Left lung (tissue), 14 donors: ENCODE measurements at places on chromosomes 2 and 18.
A peak's percentile ranks its signal among the peaks of the same experiment; 100 is the strongest.

DNA sequence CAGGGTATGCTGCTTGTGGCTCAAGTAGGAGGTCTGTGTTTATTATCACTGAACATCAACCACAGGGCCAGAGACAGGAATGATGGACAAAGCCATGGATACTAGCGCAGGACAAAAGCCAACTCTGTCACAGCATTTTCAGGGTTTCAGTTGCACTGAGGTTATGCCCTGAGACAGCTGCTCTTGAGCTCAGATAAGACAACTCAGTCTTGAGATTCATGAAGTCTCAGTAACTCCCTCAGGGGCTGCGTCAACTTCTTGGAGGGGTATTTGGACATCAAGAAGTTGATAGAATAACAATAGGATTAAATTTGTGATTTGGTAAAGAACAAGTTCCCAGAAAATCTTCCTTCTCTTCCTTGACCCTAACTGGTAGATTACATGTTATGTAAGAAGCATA is 287.0 kb upstream of the SLC14A2 start:
- no peak for DNase-seq

DNA sequence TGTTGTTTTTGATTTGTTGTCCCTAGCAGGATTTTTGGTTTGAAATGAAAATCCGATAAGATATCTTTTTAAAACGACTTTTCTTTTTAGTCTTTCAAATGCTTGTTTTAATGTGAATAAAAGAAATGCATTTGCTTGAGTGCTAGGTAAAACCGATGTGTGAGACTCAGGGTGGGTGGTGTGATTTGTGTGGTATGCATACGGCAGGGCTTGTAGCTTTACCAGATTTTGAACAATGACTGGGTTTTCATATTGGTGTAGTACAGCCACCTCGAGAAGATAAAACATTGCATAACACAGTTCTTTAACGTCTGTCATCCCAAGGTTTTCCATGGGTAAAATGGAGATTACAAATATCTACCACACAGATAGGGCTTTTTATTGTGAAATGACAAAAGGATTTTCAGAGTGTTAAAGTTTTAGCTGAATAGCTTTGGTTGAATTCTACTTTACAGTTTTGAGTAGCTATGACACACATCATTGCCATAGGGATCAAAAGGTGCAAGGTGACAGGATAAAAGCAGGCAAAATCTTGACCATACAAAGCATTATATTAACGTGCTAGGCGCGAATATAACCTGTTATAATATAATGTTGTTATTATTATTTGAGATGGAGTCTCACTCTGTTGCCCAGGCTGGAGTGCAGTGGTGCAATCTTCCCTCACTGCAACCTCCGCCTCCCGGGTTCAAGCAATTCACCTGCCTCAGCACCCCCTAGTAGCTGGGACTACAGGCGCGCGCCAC is 824 bp upstream of the ZNF638 start:
- no peak for DNase-seq

GRCh38 chr2:14996351-14997014 is 364.0 kb downstream of the LRATD1 start:
- no peak for DNase-seq

DNA sequence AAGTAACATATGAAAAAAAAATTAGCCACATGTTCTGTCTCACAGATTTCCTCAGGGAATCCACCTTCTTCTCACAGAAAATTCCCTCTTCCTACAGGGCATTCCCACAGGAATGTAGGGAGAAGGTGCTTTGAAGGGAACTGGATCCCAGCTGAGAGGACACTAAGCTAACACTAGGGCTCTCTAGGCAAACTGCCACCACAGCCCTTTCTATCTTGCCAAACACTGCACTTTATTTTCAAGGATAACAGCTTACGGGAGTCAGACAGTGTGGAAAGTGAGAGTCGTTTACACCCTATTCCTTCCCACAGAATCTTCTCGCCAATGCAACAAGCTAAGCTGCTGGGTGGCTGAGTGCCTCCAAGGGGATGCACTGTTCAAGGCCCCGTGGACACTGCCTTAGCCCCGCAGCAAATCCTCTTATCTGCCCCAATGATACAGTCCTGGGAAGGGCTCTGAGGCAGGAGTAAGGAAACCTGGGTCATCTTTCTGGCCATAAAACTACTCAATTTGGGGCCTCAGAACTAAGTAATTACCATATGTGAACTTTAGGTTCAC is 76.9 kb downstream of the CCDC93 start:
- no peak for DNase-seq

GRCh38 chr2:191343796-191344338 is 98.7 kb downstream of the MYO1B start:
- no peak for DNase-seq

DNA sequence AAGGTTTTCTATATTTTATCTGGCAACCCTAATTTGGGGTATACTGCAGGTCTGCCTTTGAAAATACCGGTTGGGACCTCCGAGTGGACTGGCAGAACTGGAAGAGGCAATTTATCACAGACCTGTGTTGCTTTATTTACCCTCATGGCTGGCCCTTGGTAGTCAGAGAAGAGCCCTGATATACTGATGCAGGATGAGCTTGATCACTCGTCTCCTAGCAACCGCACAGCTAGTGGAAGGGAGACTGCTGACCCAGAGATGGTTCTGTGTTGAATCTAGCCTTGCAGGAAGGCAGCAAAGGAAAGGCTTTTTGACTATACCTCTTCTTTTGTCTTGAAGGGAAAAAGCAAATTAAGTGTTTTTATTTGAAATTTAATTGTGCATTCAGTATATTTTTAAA is 154.7 kb downstream of the EML6 start:
- no peak for DNase-seq

DNA sequence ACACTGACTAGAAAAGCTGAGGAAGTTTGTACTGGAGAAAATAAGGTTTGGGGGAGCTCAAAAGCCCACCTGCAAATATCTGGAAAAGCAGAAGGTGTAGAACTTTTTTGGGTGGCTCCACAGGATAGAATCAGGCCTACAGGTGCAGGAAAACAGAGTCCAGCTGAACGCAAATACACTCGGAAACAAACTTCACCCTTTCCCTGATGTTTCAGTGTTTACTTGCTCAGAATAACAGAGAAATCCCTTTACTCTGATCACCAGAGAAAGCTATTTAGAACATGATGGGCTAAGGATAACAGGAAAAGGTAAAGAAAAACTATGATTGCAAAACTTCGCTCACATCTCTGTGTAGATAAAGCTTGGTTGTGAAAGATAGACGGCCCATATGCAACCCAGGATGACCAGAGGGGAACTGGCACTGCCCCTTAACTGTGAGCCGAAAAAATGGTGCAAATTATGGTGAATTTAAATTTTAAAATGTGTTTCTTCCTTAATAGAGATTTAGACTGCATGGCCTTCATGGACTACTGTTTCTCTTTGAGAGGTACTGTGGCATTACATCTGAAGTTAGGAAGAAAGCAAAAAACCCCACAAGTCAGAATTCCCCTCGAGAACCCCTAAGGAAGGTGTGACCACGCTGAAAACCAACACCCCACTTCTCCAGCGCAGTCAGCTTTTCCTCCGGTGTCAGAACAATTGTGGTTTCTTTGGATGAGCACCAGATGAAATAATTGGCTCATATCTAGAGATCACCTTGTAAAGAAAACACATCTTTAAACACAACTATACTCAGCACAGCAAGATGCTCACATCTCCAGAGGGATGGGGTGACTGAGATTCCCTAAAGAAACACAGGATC is 84.5 kb upstream of the TMEM247 start:
- DNase-seq, result no peak

DNA sequence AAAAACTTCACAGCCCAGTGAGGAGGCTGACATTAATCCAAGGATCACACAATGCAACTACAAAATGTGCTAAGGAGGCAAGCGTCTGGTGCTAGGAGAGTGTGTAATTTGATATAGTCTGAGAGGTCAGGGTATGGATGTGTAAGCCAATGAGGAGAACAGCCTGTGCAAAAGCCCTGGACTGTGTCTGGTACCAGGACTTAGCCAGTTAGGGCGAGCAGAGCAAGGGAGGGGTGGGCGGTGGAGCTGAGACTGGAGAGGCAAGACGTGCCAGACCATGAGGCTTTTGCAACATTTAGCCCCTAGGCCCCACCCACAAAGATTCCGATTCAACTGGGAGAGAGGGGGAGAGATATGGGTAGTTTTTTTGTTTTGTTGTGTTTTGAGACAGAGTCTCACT is 33.5 kb upstream of the SPRED2 start:
- no peak for DNase-seq

GRCh38 chr2:129334128-129334527 is 645.3 kb upstream of the RAB6C start:
- DNase-seq, result no peak

DNA sequence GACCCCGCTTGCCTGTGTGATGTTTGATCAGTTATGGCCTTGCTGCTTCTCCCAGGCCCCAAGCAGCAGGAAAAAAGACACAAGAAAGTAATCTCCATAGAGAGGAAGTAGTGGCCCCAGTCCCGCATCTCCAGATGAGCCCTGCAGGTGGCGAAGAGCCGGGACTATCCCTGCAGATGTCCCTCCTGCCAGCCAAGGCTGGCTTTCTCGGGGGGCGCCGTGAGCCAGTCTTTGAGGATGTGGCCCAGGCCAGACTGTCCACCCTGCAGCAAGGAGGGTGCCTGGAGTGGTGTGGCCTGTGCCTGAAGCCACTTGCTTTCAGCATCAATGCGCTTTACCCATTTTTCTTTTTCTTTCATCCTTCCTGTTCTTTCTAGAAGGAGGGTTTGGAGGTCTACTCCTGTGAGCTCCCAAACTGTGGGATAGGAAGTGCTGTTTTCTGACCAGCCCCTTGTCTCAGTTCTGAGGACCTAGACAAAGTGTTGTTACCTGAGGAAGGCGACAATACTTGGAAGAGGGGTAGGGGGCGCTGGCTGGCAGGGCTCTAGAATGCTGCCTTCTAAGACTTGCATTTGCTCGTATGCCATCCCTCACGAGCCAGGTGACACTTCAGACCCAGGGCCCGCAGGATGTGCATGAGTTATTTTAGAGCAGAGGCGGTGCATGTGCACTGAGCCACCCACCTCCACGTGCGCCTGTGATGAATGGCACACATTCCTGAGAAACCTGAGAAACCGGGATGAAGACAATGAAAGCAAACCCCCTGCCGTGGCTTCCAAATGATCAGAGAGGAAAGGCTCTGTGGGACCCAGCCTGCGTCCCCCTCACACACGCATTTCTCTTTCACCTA is 255.8 kb downstream of the FBXO15 start:
- DNase-seq, result peak; percentile 58

DNA sequence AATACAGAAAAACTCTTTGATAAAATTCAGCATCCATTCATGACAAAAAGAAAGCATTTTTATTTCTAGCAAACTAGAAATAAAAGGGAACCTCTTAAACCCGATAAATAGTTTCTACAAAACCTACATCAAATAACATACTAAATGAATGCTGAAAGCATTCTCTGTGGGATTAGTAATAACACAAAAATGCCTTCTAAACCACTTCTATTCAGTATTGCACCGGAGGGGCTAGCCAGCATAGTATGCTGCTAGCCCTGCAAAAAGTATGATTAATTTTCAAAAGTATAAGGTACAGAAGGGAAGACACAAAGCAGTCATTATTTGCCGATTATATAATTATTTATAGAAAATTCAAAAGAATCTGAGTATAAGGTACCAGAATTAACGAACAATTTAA is 145.2 kb downstream of the DTNB start:
- DNase-seq, result no peak

DNA sequence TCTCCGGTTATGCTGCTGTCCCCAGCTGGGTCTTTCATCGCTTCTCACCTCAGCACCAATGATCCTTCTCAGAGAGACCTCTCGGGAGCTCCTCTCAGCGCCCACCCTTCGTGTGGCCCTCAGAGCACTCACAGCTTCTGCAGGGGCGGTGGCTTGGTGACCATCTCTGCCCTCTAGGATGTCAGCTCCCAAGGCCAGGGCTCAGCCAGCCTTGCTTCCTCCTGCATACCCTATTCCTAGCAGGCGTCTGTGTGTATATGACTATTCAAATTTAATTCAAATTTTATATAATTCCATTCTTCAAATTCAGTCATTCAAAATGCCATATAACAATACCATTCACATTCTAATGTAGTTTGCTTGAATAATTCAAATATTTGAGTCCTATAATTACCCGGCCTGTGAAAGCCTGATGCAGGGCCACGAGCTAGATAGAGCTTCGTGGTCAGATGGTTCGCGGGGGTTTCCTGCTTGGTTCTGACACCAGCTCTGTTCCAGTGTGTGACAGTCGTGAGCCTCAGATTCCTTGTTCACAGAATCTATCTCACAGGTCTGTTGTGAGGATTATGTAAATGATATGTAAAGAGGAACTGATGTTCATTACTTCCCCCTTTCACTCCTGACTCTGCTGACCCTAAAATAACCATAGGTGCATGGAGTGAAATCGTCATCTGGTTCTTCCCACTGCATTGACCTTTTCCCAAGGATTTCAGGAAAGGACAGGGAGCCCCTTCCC is 94.0 kb upstream of the CNGA3 start:
- no peak for DNase-seq

- DNase-seq, result no peak
Observed at GRCh38 chr2:183112577-183112976, 11.7 kb upstream of the NUP35 start.

DNA sequence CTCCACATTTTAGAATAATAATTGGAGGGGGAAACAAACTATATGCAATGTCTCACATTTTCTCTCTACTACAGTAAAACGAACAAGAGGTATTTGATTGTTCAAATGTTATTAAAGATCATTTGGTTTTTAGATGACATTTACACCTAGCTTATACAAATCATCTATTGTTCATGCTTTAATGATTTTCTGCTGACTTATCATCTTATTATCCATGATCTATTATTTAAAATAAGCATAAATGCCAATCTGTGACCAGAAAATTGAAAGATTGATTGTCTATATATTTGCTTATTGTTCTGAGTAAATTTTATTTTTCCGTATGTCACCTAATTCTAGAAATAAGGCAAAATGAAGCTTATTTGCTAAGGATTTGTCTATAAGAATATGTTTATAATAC is 537.2 kb downstream of the KCNJ3 start:
- DNase-seq, result no peak

GRCh38 chr2:52107124-52107523 is 1075.2 kb upstream of the NRXN1 start:
- DNase-seq, result no peak

DNA sequence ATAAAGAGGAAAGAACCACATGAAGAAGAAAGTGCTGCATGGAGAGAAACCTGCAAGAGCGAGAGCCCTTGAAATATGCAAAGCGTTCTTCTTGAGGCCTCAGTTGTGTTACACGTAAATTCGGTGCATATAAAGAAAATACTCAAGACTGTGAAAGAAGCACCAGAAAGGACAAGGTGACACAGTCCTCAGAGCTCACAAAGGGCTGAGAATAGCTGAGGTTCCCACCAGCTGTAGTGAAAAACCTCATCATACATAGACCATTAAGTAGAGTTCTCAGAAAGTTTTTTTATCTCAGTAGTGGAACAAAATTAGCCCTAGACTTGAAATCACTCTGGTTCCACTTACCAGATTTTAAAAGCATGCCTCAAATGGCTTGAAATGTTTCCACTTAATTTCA is 980.7 kb upstream of the CRIM1 start:
- DNase-seq, result no peak
